Activated T-cell treated with anti-CD3 and anti-CD28 coated beads, Interleukin-2, amount 50 U/mL, for 48 hours (primary cell): ENCODE measurements at places on chromosomes 2 and 18.

DNA sequence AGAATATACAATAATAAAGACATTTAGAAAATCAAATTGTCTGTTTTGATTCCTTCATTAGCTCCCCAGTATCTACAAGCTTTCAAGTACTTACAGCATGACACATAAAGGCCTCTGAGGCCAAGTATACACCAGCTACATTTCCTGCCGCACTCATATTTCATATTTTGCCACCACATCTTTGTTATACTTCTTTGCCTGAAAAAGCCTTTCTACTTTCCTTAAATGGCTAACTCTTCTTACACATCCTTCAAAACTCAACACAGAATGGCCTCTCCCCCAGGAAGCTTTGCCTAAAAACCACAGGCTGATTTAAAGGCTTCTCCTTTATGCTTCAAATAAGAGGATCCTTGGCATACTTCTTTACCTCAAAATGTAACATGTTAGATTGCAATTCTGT lies 4.5 kb downstream of the STK17B start:
- DNase-seq, result no peak

DNA sequence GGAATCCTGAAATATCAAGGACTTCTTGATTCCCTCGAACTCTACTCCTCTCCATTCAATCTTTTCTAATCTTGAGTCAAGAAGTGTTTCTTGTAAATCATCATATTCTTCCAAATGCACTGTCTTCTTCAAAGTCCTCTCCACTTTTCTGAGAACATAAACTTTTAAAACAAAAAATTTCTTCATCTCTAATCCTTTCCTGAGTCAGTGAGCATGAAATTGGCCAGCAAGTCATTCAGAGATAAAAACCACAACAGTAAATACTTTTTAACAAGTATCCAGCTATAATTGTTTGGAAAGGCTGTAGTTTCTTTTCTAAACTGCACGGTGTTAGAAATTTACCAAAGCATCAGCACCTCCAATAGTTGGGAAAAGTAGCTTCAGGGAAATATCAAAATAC lies 312.6 kb upstream of the GALNT5 start:
- no peak for DNase-seq

DNA sequence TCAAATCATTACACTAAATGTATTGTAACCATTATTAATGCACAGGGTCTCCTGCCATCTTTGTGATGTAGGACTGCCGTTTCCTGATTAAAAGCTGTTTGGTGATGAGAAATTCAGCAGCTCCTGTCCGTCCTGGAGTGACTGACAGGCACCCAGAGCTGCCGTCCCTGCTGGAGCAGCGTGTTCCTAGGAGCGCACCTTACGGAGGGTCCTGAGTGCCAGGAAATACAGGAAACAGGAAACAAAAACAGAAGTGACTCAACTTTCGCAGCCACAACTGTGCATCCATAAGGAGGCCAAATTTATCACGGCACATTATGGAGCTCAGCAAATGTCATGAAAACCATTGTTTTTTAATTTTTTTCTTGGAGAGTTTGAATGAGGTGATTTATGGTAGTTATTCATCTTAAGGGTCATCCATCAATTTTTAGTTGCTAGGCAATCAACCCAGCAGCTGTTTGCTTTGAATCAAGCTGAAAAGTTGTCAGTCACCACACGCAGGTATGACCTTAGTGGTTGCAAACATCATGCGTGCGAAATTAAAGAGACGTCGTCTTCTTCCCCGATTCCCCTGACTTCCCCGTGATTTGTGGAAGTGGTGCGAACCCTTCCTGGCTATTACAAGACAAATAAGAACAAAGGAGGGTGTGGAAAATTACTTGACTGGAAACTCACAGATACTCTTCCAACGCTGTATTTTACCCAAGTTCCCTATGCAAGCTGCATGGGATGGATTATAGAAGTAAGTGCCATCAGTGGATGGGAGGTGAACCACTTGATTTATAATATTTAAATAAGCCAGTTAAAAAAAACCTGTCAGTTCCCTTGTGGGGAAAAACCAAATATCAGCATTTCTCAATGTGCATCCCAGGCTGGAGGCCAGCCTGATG lies 19.8 kb downstream of the TSHZ1 start:
- DNase-seq, result no peak

- DNase-seq, result no peak
Measured at GRCh38 chr18:68839701-68840100, 41.8 kb downstream of the CCDC102B start.

- DNase-seq, result no peak
Measured at GRCh38 chr2:149451417-149452165, 121.2 kb downstream of the LYPD6 start.

DNA sequence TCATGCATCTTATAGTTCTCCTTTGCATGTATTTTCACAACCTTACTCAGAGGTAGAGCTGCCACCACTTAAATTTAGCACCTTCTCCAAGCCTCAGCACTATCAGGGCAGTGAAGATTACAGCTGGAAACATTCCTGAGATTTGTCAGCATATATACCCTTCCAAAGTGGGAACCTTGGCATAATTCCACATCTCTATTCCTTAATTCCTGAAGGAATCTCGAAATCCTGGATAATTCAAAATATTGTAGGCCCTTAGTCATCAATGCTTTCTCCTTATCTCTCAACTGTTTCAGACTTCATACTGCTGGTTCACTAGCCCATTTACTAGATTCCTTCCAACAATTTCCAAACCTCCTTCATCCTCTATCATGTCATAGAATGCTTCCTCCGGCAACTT lies 87.4 kb downstream of the ITSN2 start:
- DNase-seq, result no peak

DNA sequence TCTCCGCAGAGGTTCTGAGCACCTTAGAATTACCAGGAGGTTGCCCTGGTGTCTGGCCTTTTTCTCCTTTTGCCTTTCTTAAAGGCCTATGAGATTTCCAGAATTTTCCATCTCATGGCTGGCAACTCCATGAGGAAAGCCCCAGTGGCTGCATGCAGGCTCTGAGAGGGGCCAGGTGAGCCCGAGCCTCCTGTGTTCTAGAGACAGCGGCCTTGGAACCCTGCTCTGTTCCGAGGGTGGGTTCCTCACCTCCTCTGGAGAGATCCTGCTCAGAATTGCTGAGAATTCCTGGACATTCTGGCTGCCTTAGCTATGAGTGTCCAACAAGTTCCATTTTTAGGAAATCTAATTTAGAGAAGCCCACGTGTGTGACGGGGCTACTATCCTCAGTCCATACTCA lies 35.7 kb upstream of the HPCAL1 start:
- no peak for DNase-seq

- DNase-seq, result no peak
Measured at GRCh38 chr18:31773774-31774476, 13.2 kb upstream of the SLC25A52 start.

DNA sequence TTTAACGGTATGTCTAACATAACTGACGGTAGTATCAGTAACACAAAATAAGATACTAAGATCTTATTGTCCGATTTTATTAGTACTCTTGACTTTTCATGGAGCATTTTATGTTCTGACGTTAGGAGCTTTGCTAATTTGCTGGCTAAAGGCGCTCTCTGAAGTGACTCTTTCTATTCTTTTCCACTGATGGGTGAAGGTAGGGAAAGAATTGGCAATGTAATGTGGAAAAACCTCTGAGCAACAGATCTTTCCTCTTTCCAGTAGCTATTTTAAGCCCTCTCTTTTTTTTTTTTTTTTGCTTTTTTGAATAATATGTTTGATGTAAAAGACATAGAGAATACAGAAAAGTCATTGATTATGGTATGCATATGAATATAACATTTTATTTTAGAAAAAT lies 4.6 kb downstream of the CCNYL1 start:
- DNase-seq, result no peak

DNA sequence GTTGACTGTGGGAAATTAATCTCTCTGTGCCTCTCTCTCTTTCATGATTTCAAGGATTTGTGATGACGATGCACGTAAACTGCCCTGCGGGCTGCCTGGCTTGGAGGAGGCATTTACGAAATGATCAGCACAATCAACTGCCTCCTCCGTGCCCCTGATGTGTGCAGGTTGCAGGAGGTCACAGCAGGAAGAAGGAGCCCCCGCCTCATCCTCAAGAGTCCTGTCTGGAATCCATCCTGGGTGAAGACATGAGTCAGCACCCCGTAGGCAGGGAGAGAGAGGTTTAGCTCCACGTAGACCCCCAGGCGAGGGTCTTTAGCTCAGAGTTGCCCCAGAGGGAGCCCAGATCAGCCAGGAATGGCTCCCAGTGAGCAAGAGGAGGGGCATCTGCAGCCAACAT lies 17.1 kb upstream of the TEX51 start:
- DNase-seq, result no peak

DNA sequence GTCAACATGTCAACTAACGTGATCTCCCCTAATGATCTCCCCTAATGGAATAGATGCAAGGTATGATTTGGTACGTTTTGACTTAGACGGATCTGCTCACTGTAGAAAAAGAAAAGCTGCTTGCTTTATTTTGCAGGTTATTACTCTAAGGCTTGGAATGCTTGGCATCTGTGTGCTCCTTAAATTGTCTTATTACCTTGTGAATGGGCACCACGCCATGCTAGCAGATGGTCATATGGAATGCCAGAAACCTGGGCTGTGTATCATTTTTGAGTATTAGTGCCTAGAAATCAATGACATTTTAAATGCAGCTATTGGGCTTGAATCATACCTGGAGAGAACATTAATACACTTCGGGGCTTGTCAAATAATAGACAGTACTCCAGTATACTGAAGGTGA lies 16.5 kb upstream of the FIGN start:
- DNase-seq, result no peak

DNA sequence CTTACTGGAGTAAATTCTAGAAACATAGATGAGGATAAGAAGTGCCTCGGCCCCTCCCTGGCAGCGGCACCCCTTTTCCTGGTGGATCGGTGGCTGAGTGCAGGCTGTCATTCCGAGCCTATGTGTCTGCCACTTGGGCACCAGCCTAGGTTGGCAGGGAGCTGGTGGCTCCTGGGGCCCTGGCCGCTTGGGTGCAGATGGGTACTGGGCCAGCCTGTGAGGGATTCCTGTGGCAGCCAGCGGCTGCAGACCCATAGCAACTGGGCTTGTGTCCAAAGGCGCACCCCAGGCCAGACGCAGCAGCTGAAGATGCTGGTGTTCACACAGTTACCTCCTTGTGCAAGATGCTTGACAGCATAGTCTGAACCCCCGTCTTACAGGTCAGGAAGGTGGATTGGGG lies 2.8 kb downstream of the SNORC start:
- no peak for DNase-seq

DNA sequence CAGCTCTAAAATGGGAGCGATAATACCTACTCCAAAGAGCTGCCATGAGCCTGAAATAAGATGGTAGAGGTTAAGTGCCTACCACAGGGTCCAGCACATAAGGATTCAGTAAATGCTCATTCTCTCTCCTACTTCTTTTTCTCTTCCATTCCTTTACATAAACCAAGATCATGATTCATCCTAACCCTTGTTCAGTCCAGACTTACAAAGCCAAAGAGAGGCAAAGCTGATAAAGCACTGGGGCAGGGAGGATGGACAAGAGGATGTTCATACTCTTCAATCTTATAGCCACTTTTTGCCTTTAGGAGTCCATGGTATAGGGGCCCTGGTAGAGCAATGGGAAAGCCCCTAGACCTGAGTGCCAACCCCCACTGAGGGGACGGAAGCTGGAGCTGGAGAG lies 75.6 kb upstream of the PKDCC start:
- DNase-seq, result no peak

DNA sequence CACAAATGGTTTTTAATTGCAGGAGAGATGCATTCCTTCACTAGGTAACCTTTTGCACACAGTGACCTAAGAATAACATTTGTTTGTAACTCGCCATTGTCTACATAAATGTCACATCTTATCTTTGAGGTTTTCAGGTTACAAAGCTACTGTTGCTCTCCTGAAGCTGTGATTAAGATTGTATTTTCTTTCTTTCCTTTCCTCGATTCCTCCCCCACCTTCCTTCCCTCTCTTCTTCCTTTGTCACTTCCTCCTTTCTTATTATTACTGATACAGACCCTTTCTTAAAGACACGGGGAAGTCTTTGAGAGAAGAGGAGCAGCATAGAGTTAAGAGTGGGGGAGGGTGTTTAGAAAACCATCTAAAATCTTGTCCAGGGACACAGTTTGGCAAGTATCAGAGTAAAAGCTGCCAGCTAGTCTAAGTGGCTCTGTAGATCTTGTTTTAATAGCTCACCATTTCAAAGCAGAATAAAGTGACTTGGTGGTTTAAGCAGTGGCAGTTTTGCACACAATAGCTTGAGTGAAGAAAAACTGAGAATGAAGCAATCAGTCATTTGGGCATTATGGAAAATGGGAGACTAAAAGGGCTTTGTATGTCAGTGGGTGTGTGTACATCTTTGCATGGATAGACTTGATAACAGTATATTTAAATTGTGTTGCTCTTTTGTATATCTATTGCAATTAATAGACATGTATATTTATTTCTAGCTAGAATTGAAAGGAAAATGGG lies 10.9 kb downstream of the CERS6 start:
- no peak for DNase-seq

DNA sequence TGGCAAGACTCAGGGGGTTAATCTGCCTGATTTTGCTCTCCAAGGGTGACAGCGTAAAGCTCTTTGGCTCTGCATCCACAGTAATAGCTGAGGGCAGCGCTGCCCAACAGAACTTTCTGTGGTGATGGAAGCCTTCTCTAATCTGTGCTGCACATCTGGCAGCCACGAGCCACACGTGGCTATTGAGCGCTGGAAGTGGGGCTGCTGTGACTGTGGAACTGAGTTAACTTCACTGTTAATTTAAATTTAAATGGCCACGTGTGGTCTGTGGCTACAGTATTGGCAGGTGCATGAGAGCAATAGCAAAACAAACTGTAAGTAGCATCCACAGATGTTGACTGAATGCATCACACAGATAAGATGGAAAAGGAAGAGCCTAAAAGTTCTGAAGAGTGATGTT lies 47.3 kb upstream of the TMEM200C start:
- no peak for DNase-seq

DNA sequence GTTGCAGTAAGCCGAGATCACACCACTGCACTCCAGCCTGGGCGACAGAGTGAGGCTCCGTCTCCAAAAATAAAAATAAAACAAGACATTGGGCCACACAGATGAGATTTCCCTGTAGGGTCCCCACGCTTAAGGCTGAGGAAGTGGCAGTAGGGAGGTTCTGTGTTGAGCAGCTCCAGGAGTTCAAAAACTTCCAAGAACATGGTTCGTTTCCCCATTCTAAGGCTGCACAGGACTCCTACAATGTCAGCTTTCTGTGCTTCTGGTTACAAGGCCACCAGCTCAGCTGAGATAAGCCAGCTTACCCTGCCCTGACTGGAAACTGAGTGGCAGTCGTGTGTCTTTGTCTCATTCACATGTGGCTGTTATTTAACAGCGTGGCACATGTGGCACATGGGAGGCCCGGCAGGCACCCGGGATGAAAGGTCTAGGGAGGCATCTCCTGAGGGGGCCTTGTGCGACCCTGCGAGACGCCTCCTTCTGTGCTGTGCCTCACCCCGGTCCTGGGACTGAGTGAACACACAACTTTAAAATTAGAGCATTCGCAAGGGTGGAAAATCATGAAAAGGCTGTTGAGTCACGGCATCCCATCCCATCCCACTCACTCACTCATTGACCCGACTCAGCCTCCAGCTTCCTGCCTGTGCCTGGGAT lies 7.7 kb downstream of the ITGB1BP1 start:
- no peak for DNase-seq
